Activated T-cell treated with anti-CD3 and anti-CD28 coated beads, Interleukin-2, amount 50 U/mL, for 48 hours (primary cell): ENCODE measurements at places on chromosomes 2 and 18.

DNA sequence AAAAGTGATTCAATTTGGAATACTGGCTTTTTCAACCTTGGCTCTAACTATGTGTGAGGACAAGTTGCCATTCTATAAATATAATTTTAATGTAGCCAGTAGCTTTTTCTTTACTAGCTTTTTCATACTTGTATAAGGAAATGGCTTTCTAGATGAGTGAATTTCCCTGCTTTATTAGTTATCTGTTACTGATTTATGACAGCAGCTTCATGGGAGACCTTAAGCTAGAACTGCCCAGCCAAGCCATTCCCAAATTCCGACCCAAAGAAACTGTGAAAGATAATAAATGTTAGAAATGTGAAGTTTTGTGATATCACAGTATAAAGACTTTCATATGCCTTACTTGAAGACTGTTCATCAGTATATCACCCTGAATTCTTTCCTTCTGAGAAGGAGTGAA, 32.3 kb downstream of the BABAM2 start:
- no peak for DNase-seq

GRCh38 chr2:139813340-139813739, 1033.2 kb upstream of the NXPH2 start:
- no peak for DNase-seq

DNA sequence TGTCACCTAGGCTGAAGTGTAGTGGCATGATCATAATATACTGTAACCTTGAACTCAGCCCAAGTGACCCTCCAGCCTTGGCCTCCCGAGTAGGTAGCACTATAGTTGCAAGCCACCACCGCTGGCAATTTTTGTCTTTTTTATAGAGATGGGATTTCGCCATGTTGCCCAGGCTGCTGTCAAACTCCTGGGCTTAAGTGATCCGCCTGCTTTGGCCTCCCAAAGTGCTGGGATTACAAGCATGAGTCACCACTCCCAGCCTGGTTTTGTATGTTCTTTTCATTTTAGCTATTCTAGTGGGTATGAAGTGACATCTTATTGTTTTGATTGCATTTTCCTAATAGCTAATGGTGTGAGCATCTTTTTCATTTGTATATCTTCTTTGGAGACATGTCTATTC, 11.3 kb upstream of the EXOC6B start:
- DNase-seq = no peak

DNA sequence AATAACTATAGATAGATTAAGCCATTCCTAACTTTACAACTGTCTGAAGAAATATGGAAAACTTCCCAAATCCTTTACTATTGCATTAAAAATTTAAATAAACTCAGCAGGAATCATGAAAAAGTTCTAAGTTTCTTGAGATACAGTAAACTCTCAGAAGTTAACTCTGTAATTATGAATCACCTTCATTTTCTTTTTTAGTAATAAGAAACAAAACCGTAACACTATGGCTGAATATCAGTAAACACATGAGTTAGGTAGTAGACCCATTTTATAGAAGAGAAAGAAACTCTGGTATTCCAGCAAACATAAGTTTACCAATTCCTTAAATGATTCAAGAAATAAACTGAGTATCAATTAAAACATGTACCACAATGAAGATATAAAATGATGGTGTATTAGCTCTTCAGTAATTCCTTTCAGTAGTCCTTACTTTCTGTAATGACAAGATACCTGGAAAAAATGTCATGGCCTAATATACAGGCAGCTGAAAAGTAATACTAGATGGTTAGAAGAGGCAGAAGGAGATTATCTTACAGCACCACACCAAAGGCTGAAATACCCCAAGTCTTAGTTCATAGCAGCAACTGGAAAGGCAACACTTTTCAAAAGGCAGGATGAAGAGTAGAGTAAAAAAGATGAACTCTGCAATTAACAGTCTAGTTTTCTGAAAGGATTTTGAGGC, 11.5 kb downstream of the TRIP12 start:
- no peak for DNase-seq
